Fibroblast of skin of left quadriceps (primary cell): ENCODE measurements at places on chromosomes 1 and 21.
A peak's percentile ranks its signal among the peaks of the same experiment; 100 is the strongest.

- no peak for DNase-seq
Measured at GRCh38 chr1:11289064-11289463, 16.1 kb downstream of the UBIAD1 start.

- no peak for DNase-seq
Measured at GRCh38 chr1:190608282-190608681, 130.6 kb upstream of the BRINP3 start.

DNA sequence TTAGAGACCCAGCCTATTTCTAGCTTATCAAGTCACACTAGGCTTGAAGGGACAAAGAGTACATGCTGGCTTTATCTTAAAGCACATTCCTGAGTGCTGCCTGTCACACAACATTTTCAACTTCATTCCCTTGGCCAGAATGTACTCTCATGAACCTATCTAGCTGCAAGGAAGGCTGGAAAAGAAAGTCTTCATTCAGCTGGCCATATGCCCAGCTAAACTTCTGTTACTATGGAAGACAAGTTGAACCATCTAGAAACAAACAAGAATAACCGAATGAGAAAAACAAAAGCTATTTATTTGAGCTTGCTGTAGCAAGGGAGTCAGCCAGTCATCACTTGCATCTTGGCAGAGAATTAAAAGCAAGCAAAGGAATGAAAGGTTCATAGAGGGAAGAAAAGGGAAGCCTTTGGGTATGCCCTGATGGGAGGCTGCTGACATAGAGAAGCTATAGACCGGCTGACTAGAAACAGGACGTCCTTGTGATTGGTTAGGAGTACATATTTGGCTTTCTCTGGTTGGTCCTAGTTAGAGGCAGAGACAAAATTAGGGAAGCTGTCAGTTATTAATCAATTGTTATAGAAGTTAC is 108.4 kb downstream of the NEK7 start:
- DNase-seq: no peak

DNA sequence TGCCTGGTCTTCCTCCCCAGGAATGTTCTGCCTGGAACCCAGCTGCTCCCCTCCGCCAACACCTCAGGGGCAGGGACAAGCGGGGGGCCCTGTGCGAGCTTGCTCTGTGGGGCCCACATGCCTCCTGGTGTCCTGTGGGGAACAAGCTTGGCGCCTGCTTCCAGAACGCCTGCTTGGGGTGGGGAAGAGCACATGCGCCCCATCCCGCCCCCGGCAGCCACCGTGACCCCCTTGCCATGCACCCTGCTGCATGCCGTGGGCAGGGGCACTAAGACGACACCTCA is 57.4 kb downstream of the MEGF6 start:
- DNase-seq: no peak

- DNase-seq: no peak
Measured at GRCh38 chr1:15940110-15941043, 35.5 kb downstream of the ZBTB17 start.

- no peak for DNase-seq
Measured at GRCh38 chr1:31650161-31651088, 5.7 kb upstream of the PEF1 start.

DNA sequence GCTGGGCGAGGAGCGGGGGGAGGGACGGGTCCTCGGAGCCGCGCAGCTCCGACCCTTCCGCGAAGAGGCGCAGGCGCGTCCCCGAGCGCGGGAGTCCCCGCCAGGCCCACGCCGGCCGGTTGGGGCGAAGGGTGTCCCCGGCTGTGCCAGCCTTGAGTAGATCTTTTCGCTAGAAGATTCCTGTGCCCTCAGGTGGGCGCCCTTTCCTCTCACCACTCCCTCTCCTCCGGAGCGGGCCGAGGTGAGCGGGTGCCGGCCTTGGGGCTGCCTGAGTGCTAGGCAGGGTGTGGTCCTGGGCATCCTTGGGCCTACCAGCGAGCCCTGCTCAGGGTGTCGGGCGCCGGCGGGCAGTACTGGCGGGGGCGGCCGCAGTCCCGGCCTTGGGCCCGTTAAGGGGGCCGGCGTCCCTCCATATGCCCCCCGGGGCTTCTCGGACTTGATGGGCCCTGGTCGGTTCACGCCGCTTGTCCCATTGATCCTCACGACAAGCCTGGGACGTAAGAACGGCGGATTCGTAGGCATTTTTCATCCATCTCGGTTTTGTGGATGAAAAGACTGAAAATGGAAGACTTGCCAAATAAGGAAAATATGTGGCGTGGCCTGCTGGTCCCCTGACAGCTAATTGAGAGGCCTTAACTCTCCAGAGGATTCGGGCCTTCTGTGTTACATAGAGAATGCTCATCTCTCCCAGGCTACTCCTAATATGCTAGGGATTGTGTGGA is 712 bp downstream of the DEGS1 start:
- no peak for DNase-seq

- DNase-seq: no peak
Measured at GRCh38 chr1:209652873-209653401, 712 bp upstream of the LAMB3 start.

DNA sequence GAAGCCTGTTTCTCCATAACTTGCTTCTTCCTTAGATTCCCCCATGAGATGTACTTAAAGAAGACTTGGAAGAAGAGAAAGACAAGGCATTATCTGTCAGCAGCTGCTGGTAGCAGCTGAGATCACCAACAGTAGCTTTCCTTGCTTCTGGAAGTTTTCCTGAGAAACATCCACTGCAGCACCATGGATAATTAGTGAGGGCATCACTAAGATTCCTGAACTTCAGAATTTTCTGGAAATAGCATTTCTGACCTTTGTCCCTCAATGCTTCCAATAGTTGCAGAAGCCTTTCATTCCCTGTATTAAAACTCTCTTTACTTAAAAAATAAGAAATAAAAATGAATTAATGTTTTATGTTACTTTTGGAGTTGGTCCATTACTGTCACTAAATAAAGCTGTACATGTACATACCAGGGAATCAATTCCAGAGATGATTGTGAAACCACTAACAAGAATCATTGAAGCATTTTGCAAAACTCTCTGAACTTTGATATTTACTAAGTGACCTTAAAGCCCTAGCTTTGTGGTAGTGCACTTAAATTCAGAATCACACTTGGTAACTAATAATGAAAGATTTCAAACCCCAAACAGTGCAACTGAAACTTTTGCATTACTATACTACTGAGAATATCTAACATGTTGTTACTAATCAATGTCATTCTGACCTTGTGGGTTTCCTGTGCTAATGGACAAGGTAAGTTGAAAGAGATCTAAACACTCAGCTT is at the start of gene CFHR4:
CFHR4 (plus strand) TSS at position 538 of the 725 bp plus-strand sequence; CDS start at position 637, 99 bp downstream.
- DNase-seq: no peak

GRCh38 chr1:188355082-188355481 is 1526.3 kb downstream of the PLA2G4A start:
- DNase-seq: no peak

- DNase-seq: no peak
Measured at GRCh38 chr1:43878854-43879253, 54.7 kb upstream of the ARTN start.

DNA sequence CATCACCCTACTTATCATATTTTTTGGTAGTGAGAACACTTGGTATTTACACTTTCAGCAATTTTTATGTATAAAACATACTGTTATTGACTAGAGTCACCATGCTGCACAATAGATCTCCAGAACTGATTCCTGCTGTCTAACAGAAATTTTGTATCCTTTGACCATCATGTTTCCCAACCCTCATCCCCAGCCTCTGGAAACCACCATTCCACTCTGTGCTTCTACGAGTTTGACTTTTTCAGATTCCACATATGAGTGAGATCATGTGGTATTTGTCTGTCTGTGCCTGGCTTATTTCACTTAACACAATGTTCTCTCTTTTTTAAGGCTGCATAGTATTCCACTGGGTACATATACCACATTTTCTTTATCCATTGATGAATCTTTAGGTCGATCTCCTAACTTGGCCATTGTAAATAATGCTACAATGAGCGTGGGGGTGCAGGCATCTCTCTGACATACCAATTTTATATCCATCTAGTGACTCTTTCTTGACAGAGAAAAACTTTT is 115.9 kb upstream of the RUNX1 start:
- DNase-seq: no peak

DNA sequence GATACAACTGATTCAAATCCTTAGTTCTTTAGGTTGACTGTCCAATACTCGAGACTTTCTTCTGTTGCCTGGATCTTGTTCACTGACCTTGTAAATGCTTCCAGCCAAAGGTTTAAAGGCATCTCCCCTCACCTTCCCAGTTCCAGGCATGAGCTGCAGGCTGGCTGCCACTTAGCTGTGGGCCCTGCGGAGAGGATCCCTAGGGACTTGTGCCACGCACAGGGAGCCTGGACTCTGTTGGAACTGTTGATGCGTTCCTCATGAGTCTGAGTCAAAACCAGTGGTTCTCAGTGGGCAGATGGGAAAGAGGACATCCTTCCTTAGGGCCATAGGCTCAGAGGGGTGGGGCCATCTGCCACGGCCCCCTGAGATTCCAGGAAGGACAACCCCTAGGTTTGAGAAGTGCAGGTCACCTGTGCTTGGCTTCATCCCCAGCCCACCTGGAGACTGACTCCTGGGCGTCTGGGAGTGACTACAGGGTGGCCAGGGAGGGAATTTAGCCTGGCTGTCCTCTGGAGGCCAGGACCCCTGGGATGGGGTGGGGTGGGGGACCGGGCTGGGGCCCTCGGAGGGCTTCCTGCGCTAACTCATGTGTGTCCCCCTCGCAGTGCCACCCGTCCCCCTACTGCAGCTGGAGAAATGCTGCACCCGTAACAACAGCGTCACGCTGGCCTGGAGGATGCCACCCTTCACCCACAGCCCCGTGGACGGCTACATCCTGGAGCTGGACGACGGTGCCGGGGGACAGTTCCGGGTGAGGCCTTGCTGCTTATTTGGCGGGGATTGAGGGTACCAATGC is 37.6 kb upstream of the GNPAT start:
- no peak for DNase-seq

DNA sequence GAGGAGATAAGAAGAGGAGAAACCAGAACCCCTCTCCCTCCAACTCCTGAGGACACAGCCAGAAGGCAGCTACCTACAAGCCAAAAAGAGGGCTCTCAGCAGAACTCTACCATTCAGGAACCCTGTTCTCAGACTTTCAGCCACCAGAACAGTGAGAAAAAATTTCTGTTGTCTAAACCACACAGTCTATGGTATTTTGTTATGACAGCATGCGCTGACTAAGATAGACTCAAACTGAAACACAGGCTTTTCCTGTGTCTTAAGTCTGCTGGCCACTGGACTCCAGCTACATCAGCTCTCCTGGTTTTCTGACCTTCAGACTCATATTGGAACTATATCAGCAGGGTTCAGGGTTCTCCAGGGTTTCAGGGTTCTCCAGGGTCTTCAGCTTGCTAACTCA is 126.5 kb upstream of the TNFSF4 start:
- DNase-seq: no peak

DNA sequence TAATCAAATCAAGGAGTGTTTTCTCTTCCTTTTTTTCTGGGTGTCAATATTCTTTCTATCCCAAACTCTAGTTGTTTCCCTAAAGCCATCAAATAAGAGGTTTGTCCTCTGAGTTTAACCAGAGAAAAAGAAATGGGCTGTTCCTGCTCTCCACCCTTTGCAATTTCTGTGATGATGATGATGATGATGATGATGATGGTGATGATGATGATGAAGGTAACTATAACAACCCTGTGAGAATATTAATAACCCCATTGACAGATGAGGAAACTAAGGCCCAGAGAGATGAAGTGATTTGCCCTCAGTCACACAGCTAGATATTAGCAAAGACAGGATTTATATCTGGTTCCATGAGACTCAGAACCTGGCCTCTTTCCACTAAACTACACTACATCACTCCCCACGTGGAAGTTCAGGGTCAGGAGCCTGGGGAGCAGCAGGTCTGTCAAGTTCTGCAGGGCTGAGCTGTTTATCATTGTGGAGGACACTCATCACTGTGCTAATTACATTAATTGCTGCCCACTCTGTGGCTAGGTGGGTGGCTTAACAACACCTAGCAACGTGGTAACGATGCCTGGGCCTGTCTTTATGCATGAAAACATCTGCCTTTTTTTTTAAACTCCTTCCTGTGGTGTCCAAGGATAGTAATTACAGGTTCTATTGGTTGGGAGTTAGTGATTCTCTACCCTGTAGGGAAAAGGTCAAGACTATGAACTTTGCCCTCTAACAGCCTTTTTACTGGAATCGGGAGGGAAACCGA is 19.0 kb upstream of the JUN start:
- no peak for DNase-seq

DNA sequence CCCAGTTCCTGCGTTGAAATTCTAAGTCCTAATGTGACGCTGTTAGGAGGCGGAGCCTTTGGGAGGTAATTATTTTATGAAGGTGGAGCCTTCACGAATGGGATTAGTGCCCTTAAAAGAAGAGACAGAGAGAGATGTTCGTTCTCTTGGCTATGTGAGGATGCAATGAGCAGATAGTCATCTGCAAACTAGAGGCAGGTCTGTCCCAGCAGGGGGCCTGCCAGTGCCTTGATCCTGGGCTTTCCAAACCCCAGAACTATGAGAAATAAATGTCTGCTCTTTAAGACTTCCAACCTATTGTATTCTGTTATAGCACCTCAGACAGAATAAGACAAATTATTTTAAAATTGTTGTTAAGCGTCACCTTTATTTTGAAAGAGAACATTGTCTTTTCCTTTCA is 123.1 kb upstream of the KCNJ6 start:
- no peak for DNase-seq

- DNase-seq: no peak
Measured at GRCh38 chr1:46096269-46097148, 35.9 kb downstream of the PIK3R3 start.

DNA sequence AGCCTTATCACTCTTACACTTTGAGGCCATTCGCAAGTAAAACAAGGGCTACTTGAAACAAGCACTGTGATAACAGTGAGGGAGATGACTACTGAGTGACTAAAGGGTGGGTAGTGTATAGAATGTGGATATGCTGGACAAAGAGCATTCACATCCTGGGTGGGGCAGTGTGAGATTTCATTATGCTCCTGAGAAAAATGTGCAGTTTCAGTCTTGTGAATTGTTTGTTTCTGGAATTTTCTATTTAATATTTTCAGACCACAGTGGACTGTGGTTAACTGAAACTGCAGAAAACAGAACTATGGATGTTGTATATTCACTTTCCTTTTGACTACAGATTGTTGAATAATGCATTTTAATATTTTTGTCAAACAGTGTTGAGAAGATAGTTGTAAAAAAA is 25.1 kb upstream of the B3GALT2 start:
- DNase-seq: peak; percentile 32

- DNase-seq: no peak
Measured at GRCh38 chr1:10779201-10779600, 17.2 kb downstream of the CASZ1 start.

DNA sequence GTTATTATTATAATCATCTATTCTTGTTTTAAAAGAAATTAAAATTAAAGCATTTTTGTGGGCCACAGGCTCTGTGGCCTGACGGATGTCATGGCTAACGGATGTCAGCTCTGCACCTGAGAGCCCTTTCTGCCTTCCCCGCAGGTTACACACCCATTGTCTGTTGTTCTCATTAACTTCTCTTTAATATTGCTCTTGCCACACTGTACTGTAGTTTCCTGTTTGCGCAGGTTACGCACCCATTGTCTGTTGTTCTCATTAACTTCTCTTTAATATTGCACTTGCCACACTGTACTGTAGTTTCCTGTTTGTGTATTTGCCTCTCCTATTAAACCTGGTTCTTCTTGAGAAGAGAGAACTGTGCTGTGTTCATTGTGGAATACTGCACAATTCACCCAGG is 294.4 kb upstream of the PLXNA2 start:
- DNase-seq: no peak
